ENCODE measurements at places on chromosomes 3 and 15. TPM values are rescaled to one million over a fixed set of nuclear protein-coding genes. Genes with fewer than 3 reads are reported as not detected.

DNA sequence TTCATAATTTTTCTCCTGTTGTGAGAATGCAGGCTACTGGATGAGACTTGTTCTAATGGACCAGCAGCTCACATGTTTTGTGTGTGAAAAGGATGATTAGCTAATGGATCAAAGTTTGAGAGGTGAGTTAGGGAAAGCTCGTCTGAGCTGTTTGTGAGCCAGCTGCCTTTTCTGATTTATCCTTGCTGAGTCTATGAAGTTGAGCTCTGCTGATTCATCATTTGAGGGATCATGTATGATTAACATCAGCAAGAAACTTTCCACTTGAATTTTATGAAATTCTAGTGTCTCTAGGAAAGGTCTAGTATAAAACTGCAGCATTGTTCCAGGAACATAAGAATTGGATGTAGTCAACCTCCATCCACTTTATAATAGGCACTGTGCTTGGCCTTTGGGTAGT lies 698.7 kb downstream of the NTRK3 start:
- DNase-seq = no peak
- no peaks in the 10 kb centered on the region for H3K4me1 ChIP-seq

GRCh38 chr3:32184187-32184730 lies 54.2 kb upstream of the CMTM8 start:
- DNase-seq = no peak
- no peaks in the 10 kb centered on the region for H3K36me3 ChIP-seq
- H3K27me3 ChIP-seq = no peaks in the 10 kb centered on the region
- H3K27ac ChIP-seq = no peak overlapping the region

GRCh38 chr3:23600167-23600871 lies 205.4 kb upstream of the UBE2E1 start:
- no peak overlapping the region for H3K27ac ChIP-seq
- no peaks in the 10 kb centered on the region for H3K27me3 ChIP-seq
- H3K4me3 ChIP-seq = no peak overlapping the region
- no peaks in the 10 kb centered on the region for H3K36me3 ChIP-seq

DNA sequence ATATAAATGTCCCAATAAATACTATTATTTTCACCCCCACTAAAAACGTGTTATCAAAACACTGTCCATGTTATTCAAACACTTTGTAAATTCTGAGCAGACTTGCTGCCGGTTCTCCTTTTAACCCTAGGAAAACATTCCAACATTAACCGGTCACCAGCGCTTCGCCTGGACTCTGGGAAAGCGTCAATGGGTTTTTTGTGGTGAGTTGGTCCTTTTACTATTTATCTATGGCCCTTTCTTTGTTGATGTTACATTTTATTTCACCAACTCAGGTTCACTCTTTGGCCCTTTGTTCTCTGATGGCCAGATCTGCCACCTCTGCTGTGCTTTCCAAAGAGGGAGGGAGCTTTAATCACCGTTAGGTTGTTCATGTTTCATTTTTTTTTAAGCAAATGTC lies 4.1 kb upstream of the EOMES start:
- peaks cover 14% of the 10 kb centered on the region for H3K36me3 ChIP-seq
- H3K27ac ChIP-seq = no peak overlapping the region

- no peak overlapping the region for H3K4me3 ChIP-seq
- H3K4me1 ChIP-seq = no peaks in the 10 kb centered on the region
- no peaks in the 10 kb centered on the region for H3K27me3 ChIP-seq
- DNase-seq = no peak
- H3K36me3 ChIP-seq = no peaks in the 10 kb centered on the region
Observed at GRCh38 chr3:30768046-30768445, 126.4 kb downstream of the GADL1 start.

DNA sequence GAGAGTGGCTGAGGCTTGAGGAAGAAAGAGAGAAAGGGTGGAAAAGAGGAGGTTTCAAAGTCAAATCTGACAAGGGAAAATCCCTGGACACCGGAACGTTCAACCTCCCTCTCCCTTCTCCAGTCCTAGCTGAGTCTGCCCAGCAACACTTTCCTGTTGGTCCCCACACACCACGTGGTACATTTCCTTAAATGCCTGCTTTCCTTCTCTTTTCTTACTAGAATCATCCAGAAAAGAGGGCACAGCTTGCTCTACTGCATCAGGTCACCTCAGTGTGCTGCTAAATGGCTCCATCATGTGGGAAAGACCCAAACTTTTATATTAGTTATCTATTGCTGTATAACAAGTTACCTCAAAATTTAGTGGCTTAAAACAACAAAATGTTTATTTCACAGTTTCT lies 181.2 kb downstream of the NECTIN3 start:
- peak; percentile 30 for DNase-seq
- H3K4me3 ChIP-seq = no peak overlapping the region
- no peaks in the 10 kb centered on the region for H3K27me3 ChIP-seq
- H3K27ac ChIP-seq = no peak overlapping the region

DNA sequence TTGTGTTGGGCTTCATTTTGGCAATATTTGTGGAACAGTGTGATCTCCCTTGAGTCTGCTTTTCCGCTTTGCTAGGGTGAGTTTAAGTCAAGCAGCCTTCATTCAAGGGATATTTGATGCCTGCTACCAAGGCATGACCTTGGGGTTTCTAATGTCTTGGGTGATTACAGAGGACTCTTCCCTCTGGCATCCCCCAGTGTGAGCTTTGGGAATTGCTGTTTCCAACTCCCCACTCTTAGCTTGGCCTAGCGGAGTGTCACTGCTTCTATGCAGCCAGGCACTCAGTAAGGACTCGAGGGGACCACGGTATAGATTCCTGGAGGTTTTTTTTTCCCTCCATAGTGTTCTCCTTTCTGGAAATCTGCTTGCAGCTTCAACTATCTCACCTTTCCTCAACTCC lies 21.1 kb downstream of the GCNT3 start:
- H3K4me1 ChIP-seq = no peaks in the 10 kb centered on the region
- H3K36me3 ChIP-seq = peaks cover 4% of the 10 kb centered on the region
- no peaks in the 10 kb centered on the region for H3K27me3 ChIP-seq
- no peak overlapping the region for H3K27ac ChIP-seq
- H3K4me3 ChIP-seq = no peak overlapping the region

DNA sequence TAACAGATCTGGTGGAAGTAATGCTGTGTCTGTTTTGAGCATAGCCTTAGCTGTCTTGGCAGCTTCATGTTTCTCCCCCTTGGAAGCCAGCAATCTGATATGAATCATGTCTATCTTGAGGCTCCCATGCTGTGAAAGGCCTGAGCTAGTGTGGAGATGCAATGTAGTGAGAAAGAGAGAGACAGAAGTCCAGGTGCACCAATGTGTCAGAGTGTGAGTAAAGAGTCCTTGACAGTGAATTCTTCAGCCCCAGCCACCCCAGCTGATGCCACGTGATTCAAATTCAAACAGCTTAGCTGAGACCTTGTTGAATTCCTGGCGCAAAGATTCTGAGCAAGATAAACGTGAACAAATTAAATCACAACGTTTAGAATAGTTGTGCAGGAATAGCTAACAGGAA lies 704.2 kb downstream of the EDEM1 start:
- H3K4me1 ChIP-seq = no peaks in the 10 kb centered on the region
- H3K4me3 ChIP-seq = no peak overlapping the region
- no peaks in the 10 kb centered on the region for H3K27me3 ChIP-seq
- H3K36me3 ChIP-seq = no peaks in the 10 kb centered on the region
- H3K27ac ChIP-seq = no peak overlapping the region
- DNase-seq = no peak

GRCh38 chr3:16205156-16205870 lies 30.8 kb downstream of the GALNT15 start:
- H3K4me3 ChIP-seq = no peak overlapping the region
- peaks cover 45% of the 10 kb centered on the region for H3K27me3 ChIP-seq
- no peaks in the 10 kb centered on the region for H3K36me3 ChIP-seq
- H3K27ac ChIP-seq = no peak overlapping the region
- no peaks in the 10 kb centered on the region for H3K4me1 ChIP-seq

GRCh38 chr3:136343873-136344555 lies 93.9 kb downstream of the PCCB start:
- H3K27ac ChIP-seq = peak overlapping the region; percentile 12
- no peak overlapping the region for H3K4me3 ChIP-seq
- peaks cover 15% of the 10 kb centered on the region for H3K4me1 ChIP-seq
- no peaks in the 10 kb centered on the region for H3K27me3 ChIP-seq

DNA sequence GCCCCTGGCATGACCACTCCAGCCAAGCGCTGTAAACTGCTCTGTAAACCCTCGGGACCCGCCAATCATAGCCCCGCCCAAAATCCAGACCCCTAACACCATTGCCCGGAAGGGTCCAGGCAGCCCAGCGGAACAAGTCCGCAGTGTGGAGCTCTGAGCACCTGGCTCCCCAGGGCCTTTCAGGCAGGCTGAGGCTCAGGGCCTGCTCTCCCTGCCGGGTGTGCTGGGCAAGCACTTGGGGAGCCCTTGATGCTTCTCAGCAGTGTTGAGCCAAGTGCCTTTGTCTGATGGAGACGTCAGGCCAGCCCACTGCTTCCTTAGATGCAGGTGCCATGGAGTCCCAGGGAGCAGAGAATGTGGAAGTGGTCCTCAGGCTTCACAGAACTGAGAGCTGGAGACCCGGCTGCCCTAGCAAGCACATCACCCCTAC lies 106.2 kb downstream of the TLE3 start:
- H3K27me3 ChIP-seq = peaks cover 93% of the 10 kb centered on the region
- no peak overlapping the region for H3K27ac ChIP-seq
- no peaks in the 10 kb centered on the region for H3K36me3 ChIP-seq
- DNase-seq = no peak
- peaks cover 16% of the 10 kb centered on the region for H3K4me1 ChIP-seq

GRCh38 chr3:16614033-16615031 lies 9.1 kb upstream of the DAZL start:
- no peak overlapping the region for H3K27ac ChIP-seq
- no peak for DNase-seq
- H3K36me3 ChIP-seq = no peaks in the 10 kb centered on the region
- no peaks in the 10 kb centered on the region for H3K4me1 ChIP-seq

DNA sequence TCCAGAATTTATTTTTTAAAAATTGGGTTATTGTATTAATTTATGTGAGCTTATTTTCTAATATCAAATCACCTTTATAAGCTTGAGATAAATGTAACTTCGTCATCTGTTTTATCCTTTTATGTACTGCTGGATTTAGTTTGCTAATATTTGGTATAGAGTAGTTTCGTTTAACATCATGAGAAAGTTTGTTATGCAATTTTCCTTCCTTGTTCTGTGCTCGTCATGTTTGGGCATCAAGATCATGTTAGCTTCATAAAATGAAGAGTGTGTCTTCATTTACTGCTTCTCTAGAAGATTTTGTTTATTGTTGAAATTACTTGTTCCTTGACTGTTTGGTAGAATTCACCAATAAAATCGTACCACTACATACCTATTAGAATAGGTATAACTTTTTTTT lies 262.1 kb upstream of the SATB1 start:
- H3K27ac ChIP-seq = no peak overlapping the region
- no peaks in the 10 kb centered on the region for H3K36me3 ChIP-seq
- H3K27me3 ChIP-seq = no peaks in the 10 kb centered on the region
- H3K4me3 ChIP-seq = no peak overlapping the region
- H3K4me1 ChIP-seq = no peaks in the 10 kb centered on the region

- no peak overlapping the region for H3K4me3 ChIP-seq
- no peaks in the 10 kb centered on the region for H3K27me3 ChIP-seq
- no peaks in the 10 kb centered on the region for H3K4me1 ChIP-seq
- DNase-seq = no peak
Observed at GRCh38 chr15:69217381-69217780, 56.9 kb downstream of the GLCE start.

- no peak overlapping the region for H3K27ac ChIP-seq
- H3K4me1 ChIP-seq = no peaks in the 10 kb centered on the region
- no peaks in the 10 kb centered on the region for H3K36me3 ChIP-seq
- H3K27me3 ChIP-seq = peaks cover 15% of the 10 kb centered on the region
- H3K4me3 ChIP-seq = no peak overlapping the region
- DNase-seq = no peak
Observed at GRCh38 chr15:61339516-61339915, 110.4 kb upstream of the RORA start.

GRCh38 chr3:97687734-97688133 lies 76.8 kb upstream of the ARL6 start:
- no peaks in the 10 kb centered on the region for H3K27me3 ChIP-seq
- no peak overlapping the region for H3K27ac ChIP-seq

HERC2 gene
- total RNA-seq = 19.7 TPM

ZBTB20 gene
- 28.3 TPM for total RNA-seq

SCN11A gene
- total RNA-seq = not detected

SLC24A5 gene
- total RNA-seq = not detected

LMAN1L gene
- 1.1 TPM for total RNA-seq

NTRK3 gene
- total RNA-seq = not detected
